Pulmonary artery endothelial cell (primary cell): ENCODE measurements at places on chromosomes 4 and X.
A peak's percentile ranks its signal among the peaks of the same experiment; 100 is the strongest.

- DNase-seq = peak; percentile 43
Observed at GRCh38 chr4:15695240-15695699, 7.6 kb upstream of the BST1 start.

- DNase-seq = no peak
Observed at GRCh38 chr4:188714907-188715306, 575.7 kb downstream of the TRIML1 start.

DNA sequence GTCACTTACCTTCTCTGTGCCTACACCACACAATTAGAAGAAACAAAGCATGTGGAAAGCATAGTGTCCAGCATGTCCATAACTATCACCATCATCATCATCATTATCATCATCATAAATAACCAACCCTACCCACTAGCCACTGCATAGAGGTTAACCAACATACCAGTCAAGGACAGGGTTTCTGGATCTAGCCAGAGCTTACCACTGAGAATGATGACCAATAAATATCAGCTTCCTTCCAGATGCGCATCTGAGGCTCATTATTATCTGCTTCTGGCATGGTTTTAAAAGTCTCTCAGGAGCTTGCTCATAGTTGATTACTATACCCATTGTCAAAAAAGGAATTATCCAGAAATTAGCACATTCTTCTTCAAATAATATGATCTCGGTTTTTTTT is 25.5 kb upstream of the MYOZ2 start:
- DNase-seq = no peak

DNA sequence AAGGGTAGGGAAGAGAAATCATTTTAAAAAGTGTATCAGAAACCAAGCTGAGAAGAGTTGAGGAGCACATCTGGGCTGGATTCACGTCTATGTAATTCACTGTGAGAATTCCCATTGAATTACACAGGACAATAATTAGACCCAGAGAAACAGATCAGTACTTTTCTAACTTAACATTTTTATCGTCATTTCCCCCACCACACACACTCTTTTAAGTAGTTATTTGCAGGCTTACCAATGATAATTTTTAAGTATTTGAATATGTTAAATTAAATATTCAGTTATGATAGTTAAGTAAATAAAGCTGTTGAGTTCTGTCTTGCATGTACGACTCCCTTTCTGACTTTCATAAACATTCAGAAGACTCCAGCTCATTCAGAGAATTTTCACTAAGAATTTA is 165.4 kb upstream of the PITX2 start:
- no peak for DNase-seq

GRCh38 chr4:86181585-86181984 is 178.3 kb downstream of the MAPK10 start:
- DNase-seq = no peak

GRCh38 chr4:75843596-75843995 is 58.7 kb downstream of the PPEF2 start:
- no peak for DNase-seq

DNA sequence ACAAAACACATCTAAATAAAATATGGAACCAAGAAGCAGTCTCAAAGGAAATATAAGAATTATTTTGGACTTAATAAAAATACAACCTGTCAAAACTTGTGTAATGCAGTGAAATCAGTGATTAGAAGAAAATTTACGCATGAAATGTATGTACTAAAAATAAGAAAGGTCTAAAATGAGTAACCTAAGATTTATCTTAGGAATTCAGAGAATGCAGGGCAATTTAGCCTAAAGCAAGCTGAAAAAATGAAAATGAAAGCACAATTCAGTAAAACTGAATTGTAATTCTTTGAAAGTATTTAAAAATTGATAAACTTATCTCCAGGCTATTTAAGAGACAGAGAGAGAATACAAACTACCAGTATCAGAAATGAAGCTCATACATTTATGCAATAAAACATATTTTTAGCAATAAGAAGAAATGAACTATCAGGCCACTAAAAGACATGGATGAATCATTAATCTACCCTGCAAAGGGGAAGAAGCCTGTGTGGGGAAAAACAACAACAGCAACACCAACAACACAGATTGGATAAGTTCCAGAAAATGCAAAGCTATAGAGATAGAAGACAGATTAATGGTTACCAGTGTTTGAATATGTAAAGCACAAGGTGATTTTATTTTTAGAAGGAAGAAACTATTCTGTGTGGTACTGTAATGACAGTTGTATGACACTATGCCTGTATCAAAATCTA is 442.0 kb upstream of the ADGRL3 start:
- DNase-seq = no peak

DNA sequence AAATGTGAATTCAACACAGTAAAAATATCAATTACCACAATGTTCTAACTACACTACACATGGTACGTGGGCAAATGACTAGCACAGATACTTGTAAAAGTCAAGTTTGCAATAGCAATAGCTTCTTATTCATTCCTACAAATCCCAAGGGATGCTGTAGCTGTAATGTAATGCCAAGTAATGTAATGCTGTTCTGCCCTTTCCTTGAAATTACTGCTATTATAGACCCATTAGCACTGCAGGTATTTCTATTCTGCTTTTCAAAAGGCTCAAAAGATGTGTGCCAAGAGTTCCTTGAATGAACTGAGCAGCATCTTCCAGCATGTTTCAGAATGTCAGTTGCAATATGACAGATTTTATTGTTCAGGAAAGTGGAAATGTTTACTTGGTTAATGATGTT is 129.9 kb upstream of the BANK1 start:
- no peak for DNase-seq

GRCh38 chr4:24840362-24840761 is 45.0 kb downstream of the SOD3 start:
- no peak for DNase-seq

GRCh38 chrX:53595266-53595810 is 91.2 kb downstream of the HUWE1 start:
- no peak for DNase-seq

- no peak for DNase-seq
Observed at GRCh38 chrX:150298841-150299551, 64.1 kb upstream of the MAMLD1 start.

DNA sequence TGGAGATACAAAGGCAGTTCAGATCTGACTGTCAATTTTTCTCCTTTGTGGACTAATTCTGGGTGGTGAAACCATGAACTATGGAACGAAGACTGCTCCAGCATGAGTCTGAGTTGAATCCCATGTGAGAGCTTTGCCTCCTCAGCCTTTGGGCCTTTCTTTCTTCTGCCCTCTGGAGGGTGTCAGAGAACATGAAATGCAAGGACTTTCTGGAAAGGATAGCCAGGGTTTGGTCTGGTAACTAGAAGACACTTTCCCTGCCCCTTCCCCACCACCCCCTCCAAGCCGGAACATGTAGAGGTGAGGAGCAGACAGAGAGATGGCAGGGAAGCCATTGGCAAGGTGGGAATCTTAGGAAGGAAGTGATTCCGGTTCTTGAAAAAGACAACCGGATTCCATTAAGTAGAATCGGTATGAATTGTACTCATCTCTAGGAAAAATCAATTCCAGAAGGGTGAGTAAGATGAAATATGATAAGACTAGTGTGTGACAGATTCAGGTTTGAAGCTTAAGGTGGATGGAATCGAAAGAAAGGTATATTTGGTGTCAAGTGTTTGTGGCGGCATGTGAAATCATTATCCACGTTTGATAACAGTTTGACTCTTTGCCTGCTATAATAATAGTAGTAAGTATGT is 19.0 kb downstream of the FHL1 start:
- no peak for DNase-seq

- DNase-seq = no peak
Observed at GRCh38 chrX:57251965-57252364, 34.5 kb upstream of the FAAH2 start.

- DNase-seq = no peak
Observed at GRCh38 chr4:95732061-95732460, 107.8 kb upstream of the PDHA2 start.

GRCh38 chr4:2059726-2060602 is 837 bp downstream of the NAT8L start:
- no peak for DNase-seq

DNA sequence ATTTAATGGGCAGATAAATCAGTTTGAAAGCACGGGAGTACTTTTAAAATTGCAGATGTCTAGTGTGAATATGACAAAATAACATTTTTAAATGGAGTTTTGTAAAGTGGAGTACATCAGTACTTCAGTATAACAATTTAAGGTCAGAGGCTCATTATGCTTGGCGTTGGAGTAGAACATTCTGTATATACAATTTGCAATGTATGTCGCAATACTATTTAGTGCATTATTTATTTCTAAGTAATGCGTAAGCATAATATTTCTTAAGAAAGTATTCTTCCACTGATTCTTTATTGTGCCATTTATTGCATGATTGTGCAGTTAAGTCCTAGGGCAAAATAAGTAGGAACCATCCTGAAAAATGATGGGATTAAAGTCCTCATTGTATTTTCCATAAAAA is 461.6 kb downstream of the AFF2 start:
- DNase-seq = no peak

GRCh38 chrX:148611993-148612392 is 111.6 kb downstream of the AFF2 start:
- DNase-seq = no peak

DNA sequence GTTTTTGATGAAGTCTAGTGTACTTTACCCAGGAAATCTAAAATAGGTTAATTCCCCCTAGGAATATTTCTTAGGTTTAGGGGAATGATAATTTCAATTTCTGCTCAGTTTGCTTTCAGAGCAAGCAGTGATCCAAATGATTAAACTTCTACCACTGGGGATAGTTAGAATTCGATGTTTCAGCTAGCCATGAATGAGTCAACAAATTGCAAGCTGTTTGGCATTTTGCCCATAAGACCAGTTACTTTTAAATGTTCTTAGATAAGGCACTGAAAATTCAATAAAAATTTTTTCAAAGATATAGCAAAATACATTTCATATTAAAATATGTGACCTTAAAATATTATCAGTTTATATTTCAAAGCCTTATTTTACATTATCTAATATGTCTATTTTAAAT is 993.6 kb downstream of the ARAP2 start:
- DNase-seq = no peak

- DNase-seq = no peak
Observed at GRCh38 chrX:132559101-132559500, 70.3 kb upstream of the MBNL3 start.

- no peak for DNase-seq
Observed at GRCh38 chrX:129145385-129145784, 377.9 kb downstream of the SMARCA1 start.

DNA sequence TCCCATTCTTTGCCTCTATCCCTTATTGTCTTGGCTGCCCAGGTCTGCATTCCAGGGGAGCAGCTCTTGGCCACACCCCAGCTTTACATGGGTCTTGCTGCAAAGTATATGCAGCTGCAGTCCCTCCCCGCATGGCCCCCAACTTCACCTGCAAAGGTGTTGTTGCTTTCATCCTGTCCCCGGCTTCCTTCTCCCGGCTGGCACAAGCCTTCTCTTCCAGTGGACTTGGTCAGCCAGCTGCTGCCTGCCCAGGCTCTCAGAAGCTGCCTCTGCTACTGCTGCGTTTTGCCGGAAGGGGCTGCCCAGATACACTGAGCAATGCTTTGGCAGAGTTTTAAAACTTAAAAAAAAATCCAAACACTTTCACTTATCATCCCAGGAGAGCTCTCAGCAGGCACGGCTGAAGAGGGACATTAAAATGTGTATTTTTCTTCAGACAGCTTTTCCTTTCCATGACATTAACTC is 121.2 kb upstream of the PDLIM3 start:
- peak; percentile 27 for DNase-seq

DNA sequence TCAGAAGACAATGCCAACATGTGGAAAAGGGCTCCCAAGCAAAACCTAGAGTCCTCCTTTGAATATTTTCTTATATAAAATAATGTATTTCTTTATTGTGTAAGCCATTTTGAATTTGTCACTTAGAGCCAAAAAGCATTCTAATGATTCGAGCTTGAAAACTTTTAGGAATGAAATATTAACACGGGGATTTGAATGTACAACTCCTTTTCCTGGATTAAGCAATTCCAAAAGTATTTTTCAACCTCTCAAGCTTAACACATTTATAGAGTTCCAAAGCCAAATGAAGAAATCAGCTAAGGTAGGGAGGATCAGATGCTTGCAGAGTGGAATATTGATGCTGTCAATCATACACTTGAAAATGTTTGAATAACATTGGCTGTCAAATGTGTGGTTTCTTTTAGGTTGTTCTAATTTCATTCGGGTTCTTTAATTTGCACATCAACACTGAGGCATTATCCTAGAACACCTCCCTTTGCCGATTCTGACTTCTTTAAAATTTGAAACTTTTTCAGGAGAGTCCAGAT is 67.2 kb upstream of the ETNPPL start:
- no peak for DNase-seq

DNA sequence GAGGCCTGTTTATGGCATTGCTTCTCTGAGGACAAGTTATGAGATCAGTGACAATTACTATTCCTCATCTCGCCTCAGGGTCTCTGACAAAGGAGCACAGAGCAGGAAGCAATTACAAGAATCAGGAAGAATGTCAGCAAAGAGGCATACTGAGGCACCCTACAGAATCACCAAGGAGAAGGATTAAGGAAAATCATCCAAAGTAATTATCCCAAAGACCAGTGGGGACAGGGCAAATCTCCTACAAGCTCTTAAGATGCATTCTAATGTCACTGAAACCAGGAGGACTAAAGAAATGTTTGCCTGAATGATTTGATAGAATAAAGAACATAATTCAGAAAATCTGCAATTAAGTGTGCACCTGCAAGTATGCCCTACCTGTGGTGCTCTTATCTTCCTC is 206.2 kb downstream of the RCHY1 start:
- DNase-seq = no peak

DNA sequence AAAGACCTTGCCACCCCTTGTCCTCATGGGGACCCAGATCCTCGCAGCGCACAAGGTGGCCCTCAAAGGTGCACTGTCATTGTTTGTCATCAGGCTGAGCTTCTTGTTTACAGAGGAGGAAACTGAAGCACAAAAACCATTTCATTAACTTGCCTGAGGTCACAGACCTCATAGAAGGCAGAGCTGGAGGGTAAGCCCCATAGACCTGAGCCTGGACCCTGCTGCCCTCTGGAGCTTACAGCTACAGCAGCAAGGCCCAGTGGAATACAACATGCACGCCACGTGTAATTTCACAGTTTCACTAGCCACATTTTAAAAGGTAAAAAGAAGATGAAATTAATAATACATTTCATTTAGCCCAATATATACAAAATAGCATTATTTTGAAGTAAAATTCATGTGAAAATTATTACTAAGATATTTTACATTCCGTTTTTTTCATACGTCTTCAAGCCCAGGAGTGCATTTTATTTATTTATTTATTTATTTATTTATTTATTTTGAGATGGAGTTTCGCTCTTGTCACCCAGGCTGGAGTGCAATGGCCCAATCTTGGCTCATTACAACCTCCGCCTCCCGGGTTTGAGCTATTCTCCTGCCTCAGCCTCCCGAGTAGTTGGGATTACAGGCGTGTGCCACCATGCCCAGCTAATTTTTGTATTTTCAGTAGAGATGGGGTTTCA is 8.8 kb downstream of the JAKMIP1 start:
- no peak for DNase-seq

- DNase-seq = no peak
Observed at GRCh38 chrX:153670748-153671588, 2.6 kb downstream of the PNCK start.

- DNase-seq = no peak
Observed at GRCh38 chrX:7603387-7603786, 239.6 kb upstream of the VCX start.
